NCI-H510A (cell line): ENCODE measurements at places on chromosomes 4 and X.

- DNase-seq: no peak
Observed at GRCh38 chr4:35800669-35801068, 443.6 kb downstream of the ARAP2 start.

GRCh38 chr4:98720871-98721480, 62.6 kb upstream of the TSPAN5 start:
- DNase-seq: no peak

DNA sequence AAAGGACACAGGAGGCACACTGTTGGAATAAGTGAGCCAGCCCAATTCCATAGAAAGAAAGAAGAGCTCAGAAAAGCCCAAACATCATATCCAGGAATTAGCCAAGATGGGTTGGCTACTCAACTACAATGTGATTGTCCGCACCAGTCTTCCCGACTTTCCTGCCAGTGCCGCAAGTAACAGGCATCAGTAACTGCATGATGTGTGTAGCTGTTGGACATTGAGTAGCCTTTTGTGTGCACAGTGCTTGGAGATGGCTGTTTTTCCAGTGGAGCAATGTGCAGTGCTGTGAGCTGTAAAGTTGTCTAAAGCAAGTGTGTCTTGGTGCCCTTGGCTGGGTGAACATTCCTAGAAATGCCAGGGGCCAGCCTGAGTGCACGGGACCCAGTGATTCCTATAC, 29.2 kb upstream of the FAM193A start:
- DNase-seq: no peak

DNA sequence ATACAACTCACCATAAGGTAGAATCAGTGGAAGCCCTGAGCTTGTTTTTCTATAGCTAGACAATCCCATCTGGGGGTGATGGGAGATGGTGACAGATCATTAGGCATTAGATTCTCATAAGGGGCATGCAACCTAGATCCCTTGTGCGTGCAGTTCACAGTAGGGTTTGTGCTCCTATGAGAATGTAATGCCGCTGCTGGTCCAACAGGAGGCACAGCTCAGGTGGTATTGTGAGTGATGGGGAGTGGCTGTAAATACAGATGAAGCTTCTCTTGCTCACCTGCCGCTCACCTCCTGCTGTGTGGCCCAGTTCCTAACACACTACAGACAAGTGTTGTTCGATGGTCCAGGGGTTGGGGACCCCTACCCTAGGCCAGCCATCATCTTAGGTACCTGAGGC, 5.9 kb upstream of the GATB start:
- DNase-seq: no peak

GRCh38 chr4:176186671-176187395, 8.6 kb downstream of the SPATA4 start:
- DNase-seq: no peak

- DNase-seq: no peak
Observed at GRCh38 chr4:186936496-186937375, 213.1 kb upstream of the FAT1 start.

DNA sequence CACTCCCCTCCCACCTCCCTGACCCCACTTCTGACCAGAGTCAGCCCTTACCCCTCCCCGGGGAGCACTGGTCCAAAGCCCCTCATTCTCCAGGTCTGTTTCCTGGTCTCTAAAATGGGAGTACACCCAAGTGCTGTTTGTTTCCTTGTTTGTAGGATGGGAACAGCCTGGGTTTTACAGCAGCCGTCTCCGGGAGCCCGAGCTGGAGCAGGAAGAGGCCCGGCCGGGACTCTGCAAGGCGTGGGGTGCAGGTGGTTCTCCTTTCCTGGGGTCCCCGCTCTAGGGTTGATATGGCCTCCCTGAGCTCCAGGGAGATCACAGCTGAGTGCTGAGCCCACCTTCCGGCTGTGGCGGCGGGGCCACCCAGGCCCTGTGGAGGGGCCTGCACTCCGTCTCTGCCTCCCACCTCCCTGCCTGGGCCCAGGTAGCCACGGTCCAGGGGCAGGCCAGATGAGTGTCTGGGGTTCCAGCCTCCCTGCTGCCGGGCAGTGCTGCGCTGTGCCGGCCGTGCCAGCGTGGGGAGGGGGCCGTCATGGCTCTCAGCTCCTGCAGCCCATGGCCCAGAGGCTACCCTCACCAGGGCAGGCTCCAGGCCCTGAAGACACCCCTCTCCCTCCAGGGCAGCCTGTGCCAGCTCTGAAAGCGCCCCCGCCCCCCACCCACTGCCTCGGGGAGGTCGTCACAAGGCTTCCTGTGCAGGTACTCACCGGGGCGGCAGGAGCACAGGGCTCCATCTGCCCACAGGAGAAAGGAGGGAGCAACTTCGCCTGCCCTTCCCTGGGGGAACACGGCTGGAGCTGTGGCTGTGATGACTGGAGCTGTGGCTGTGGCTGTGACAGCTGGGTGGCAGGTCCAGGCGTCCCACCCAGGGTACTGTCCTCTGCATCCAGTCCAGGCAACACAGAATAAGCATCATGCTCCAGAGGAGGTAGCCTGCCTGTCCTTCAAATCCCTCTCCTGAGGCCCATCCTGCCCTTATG, 98.8 kb downstream of the ADRA2C start:
- DNase-seq: no peak

GRCh38 chr4:76883147-76883546, 14.8 kb downstream of the SOWAHB start:
- no peak for DNase-seq

- peak; percentile 55 for DNase-seq
Observed at GRCh38 chrX:132718431-132718958, 229.7 kb upstream of the MBNL3 start.

- no peak for DNase-seq
Observed at GRCh38 chr4:155331478-155331877, 45.3 kb downstream of the MAP9 start.

- no peak for DNase-seq
Observed at GRCh38 chr4:38075370-38076152, 115.4 kb downstream of the PTTG2 start.

GRCh38 chrX:39756086-39756883, 341.5 kb downstream of the BCOR start:
- DNase-seq: no peak

- no peak for DNase-seq
Observed at GRCh38 chr4:89575840-89576239, 261.1 kb downstream of the SNCA start.

DNA sequence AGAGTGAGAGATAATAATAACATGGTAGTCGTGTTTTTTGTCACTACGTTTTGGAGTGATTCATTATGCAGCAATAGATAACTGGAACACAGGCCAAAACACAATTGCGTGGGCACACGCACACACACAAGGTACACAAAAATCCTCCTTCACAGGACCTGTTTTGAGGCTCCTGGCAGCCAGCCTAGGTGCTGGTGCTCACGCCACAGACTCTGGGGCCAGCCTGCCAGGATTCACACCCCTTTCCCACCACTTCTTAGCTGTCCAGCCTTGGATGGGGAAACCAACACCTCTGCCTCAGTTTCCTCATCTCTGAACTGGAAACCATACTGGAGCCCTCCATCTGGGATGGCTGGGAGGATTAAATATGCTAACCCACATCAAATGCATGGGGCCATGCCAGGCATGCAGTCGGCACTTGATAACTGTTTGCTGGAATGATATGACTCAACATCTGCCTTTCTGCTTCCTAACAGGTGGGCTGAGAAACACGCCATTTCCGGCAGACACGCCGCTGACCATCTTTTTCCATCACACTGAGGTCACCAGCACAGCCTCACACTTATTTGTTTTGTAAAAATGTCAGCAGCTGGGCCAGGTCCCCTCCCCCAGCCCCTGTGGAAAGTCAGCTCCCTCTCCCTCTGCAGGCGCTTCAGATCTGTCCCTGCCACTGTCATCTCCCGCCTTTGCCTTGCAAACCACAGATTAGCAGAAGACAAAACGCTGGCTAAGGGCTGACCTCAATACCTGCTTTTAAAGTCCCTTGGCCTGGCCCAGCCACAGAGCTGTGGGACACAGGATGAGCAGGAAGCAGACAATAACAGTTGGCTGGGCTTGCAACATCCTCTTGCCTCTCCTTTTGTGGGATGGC, 237.5 kb downstream of the BCOR start:
- DNase-seq: no peak

DNA sequence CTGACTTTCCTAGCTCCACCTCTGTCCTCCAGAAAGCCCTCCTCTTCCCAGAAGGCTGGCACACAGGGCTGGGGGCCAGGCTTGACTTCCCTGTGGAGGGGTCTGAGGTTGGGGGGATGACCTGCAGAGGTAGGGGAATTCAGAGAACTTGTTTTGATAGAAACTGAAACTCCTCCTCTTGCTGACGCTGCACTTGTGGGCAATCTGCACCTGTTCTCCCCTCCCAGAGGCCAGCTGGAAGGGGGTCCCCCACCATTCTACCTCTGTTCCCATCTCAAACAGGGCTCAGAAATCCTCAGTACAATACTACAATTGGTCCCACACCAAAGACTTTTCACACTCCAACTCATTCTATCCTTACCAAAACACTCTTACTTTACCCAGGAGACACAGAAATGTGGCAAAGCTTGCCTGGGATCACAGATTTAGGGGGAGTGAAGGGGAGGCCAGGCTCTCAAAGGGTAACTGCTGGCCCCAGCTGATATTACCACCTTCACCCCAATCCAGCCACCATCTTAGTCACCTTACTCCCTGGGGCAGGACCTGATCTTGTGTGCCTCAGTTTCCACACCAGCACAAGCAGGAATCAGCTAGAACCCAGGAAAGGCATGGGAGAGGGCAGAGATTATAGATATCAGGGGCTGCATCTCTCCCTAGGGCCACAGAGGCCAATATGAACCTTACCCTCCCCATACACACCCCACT, 18.5 kb downstream of the OTUD5 start:
- DNase-seq: no peak

- DNase-seq: no peak
Observed at GRCh38 chr4:127103681-127104115, 529.1 kb upstream of the INTU start.

GRCh38 chr4:76426272-76426671, 5.3 kb upstream of the CCDC158 start:
- no peak for DNase-seq

DNA sequence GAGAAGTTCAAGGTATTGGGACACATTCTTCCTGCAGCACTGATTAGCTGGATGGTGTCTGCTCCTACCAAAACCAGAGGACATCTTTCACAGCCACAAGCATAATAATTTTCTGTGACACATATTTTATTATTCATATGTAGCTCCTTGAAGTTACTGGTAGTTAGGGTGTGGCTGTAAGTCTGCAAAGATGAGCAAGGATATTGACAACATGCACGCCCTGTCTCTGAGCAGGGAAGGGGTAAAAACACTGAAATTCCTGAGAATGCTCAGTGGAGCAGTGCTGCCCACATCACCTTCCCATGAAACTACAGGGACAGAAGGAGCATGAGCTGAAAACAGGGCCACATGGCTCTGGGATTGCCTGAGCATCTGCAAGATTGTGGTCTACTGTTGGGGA, 38.9 kb downstream of the PARM1 start:
- no peak for DNase-seq

- DNase-seq: no peak
Observed at GRCh38 chr4:153207027-153207426, 2.8 kb downstream of the TRIM2 start.

GRCh38 chrX:148067285-148067684, 86.1 kb downstream of the FMR1NB start:
- no peak for DNase-seq

DNA sequence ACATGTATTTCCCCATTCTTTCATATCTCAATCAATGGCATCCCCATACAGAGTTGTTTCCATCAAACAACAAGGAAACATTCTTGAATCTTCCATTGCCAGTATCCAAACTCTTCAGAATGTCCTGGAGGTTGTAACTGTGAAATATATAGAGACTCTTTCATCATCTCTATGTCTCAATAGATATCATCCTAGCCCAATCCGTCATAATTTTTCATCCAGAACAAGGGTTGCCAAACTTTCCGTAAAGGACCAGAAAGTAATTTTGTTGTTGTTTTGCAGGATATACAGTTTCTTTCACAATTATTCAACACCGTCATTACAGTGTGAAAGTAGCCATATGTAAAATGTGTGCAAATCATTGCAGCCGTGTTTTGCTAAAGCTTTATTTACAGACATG, 15.2 kb upstream of the CXCL6 start:
- DNase-seq: no peak

DNA sequence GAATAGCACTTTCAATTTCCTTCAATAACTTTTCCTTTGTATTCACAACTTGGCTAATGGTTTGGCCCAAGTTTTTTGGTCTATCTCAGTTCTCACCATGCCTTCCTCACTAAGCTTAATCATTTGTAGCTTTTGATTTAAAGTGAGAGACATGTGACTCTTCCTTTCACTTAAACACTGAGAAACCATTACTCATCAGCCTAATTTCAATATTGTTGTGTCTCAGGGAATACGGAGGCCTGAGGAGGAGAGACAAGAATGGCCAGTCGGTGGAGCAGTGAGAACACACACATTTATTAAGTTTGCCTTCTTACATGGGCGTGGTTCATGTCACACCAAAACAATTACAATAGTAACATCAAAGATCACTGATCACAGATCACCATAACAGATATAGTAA, 56.7 kb downstream of the TSPAN5 start:
- no peak for DNase-seq

- no peak for DNase-seq
Observed at GRCh38 chr4:103032574-103032973, 13.1 kb upstream of the SLC9B1 start.

DNA sequence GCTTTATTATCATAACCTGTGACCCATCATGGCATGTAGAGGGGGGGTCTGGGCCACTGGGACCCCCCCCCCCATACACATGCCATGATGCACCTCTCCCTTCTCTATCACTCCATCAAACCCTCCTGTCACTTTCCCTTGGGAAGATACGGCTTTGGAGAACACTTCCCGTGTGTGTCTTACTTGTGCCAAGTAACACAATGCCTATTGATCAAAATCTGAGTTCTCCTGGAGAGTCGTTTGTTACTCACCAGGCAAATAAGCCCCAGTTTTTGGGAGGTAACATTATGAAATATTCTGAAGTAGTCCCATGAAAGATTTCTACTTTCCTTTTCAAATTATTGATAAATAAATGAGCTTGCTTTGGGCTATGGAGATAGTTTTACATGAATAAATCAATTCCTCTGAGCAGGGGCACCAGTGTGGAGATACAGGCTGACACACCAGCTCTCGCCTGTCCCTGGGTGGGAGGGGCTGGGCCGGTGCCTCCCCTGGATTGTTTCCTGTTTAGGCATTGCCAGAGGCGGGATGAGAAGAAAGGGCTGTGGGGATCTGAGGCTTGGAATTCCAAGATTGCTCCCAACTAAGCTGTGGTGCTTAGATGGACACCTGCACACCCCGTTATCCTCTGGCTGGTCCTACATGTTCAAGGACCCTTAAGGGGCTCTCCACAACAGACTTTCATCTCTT, 63.2 kb upstream of the WWC2 start:
- no peak for DNase-seq

DNA sequence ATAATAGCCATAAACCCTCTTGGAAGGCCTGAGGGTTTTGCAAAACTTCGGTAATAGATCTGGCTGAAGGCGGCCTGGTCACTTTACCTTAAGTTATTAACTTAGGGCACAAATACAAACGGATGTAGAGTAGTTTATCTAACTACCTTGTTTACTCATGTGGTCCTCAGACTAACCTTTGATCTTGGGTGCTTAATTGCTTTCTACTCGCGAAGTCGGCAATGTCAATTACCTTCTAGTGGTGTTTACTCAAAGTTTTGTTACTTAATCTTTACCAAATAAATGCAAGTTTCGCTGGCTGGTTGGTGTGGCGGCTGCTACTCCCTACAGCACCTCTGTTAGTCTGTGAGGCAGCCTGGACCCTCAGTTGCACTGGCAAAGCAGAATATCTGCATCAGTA, 8.9 kb upstream of the ZNF141 start:
- DNase-seq: no peak
